ENCODE measurements at places on chromosomes 2 and 18.

GRCh38 chr2:237866101-237866621 lies 6.7 kb downstream of the RAMP1 start:
- DNase-seq, result peak; percentile 66

DNA sequence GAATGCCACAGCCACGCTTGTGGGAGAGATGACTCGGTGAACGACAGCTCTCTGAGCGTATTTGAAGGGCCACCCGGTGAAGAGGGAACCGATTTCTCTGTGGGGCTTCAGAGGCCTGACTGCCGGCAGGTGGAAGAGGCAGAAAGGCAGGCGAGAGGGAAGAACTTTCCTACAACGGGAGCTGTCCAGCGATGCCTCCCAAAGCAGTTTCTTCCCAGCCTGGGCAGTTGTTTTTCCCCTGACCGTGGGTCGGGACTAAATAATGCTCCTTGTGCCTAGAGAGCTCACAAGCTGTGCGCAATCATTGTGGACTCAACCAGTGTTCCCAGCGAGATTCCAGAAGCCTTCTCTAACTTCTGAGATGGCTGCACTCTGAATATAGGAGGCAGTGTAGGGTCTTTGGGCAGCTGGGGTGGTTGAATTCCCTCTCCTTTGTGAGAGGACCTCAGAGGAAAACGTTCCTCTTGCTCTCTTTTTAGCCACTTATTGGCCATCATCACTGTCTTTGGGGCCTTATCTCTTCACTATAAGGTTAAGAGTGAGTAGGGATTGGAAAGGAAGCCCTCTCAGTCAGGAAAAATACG lies 710 bp downstream of the SEC11C start:
- peak; percentile 28 for DNase-seq

GRCh38 chr18:71028285-71028762 lies 739.5 kb downstream of the SOCS6 start:
- no peak for DNase-seq

DNA sequence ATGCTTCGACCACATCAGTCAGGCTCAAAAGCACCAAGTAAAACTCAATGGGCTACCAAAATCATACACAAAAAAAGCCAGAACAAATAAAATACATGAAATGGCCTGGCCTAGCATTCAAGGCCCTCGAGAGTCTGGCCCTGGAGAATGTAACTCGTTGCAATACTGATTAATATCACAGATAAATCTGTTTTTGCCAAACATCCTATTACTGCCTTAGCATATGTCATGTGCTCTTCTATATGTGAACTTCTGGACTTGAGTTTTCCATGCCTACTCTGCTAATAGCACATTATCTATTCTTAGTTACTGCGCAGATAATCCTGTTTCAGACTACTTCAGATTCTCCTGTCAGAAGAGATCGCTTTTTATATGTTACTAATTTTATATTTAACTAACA lies 250.7 kb upstream of the SMAD7 start:
- no peak for DNase-seq

DNA sequence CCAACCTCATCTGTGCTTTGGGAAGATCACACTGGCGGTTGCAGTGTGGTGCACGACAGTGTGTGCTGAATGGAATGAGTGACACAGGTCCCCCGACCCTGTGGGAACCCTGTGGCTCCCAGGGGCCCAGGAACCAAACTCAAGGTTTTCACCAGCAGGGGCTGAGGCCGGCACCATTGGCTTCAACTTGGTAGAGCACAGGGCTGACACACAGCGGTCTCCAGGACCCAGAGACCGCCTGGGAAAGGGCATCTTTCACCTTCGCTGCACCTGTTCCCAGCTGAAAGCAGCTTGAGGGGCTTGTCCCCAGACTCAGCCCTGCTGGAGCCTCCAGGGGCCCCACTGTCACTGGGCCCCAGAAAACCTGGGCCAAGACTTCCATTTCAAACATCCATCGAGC lies 59.0 kb upstream of the ODC1 start:
- DNase-seq, result no peak

GRCh38 chr2:48448274-48449061 lies 81.5 kb upstream of the STON1 start:
- peak; percentile 79 for DNase-seq

GRCh38 chr2:28516950-28517349 lies 21.1 kb downstream of the PLB1 start:
- DNase-seq, result no peak

DNA sequence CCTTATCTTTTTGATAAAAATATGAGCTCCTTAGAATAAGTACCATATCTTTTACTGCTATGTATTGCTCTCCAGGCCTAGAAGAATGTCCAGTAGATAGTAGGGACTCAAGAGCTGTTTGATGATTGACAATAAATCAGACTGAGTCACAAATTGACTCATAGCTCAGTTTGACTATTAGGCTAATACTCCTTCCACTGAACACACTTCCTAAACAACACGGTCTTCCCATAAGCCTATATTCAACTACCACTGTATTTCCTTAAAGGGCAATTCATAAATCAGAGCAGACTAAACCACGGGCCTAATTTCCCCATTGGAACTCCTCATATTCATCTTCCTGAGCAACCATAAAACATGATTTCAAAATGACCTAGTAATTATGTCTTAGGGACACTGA lies 258.5 kb downstream of the ALK start:
- peak; percentile 22 for DNase-seq

DNA sequence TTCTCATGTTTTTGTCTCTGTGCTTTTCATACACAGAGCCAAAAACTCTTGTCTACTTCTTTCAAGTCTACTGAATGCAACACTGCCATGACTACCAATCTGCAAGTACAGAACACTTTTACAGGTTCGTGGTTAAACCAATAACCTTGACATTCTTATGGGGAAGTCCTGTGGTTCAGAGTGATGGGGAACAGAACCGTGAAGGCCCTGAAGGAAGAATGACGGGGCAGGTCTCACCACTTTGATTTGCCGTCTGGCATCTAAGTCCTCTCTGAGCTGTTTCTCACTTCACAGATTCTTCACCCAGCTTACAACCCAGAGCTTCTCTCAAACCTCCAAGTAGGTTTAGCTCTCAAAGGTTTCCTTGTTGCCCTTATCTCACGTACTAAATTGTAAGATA lies 117.5 kb upstream of the SNTG2 start:
- no peak for DNase-seq

GRCh38 chr2:241551998-241552737 lies 6.4 kb upstream of the BOK start:
- no peak for DNase-seq

- DNase-seq, result no peak
These were observed 32.9 kb upstream of the RNF149 start for GRCh38 chr2:101341421-101341820.

GRCh38 chr2:112110966-112111365 lies 27.2 kb upstream of the FBLN7 start:
- DNase-seq, result peak; percentile 22

GRCh38 chr2:126784045-126784444 lies 114.6 kb upstream of the TEX51 start:
- no peak for DNase-seq

- no peak for DNase-seq
These were observed 101.1 kb downstream of the DDX1 start for GRCh38 chr2:15692551-15693377.

GRCh38 chr18:21194871-21195771 lies 46.9 kb upstream of the GREB1L start:
- peak; percentile 58 for DNase-seq

- no peak for DNase-seq
These were observed 609.1 kb upstream of the SYT4 start for GRCh38 chr18:43886341-43886740.

DNA sequence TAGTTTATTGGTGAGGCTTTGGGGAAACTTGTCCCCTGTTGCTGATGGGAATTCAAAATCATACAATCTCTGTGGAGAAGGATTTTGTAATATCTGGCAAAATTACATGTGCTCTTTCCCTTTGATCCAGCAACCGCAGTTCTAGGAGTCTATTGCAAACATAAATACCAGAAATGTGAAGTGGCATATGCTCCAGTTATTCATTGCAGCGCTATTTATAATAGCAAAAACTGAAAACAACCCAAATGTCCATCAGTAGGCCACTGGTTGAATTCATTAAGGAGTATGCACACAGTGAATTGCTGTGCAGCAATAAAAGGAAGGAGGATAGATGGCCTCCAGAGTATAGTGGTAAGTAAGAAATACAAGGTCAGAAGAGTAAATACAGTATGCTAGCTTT lies 76.5 kb downstream of the HNRNPLL start:
- DNase-seq, result peak; percentile 55

GRCh38 chr2:161486111-161486510 lies 70.0 kb downstream of the TBR1 start:
- peak; percentile 41 for DNase-seq

GRCh38 chr2:55885127-55885943 lies 38.2 kb downstream of the EFEMP1 start:
- DNase-seq, result peak; percentile 93

Data from LHCN-M2 (cell line).